ENCODE measurements at places on chromosomes 1 and 21.

GRCh38 chr21:34693192-34693810 is 24.5 kb downstream of the CLIC6 start:
- DNase-seq: peak; percentile 72

GRCh38 chr21:40516335-40516734 is 330.6 kb downstream of the DSCAM start:
- no peak for DNase-seq

- DNase-seq: peak; percentile 75
Measured at GRCh38 chr21:28742527-28742926, 250.2 kb downstream of the LTN1 start.

- DNase-seq: peak; percentile 85
Measured at GRCh38 chr1:17287130-17287776, 20.7 kb upstream of the PADI4 start.

GRCh38 chr1:181587870-181588438 is 104.6 kb downstream of the CACNA1E start:
- DNase-seq: no peak

- peak; percentile 46 for DNase-seq
Measured at GRCh38 chr21:35382696-35383095, 333.6 kb upstream of the RUNX1 start.

GRCh38 chr1:171152549-171152948 is 32.6 kb upstream of the FMO2 start:
- peak; percentile 33 for DNase-seq
